ENCODE measurements at places on chromosomes 7 and 10.
A peak's percentile ranks its signal among the peaks of the same experiment; 100 is the strongest.

GRCh38 chr10:93288679-93289634, 193.2 kb downstream of the MYOF start:
- peak; percentile 41 for DNase-seq

DNA sequence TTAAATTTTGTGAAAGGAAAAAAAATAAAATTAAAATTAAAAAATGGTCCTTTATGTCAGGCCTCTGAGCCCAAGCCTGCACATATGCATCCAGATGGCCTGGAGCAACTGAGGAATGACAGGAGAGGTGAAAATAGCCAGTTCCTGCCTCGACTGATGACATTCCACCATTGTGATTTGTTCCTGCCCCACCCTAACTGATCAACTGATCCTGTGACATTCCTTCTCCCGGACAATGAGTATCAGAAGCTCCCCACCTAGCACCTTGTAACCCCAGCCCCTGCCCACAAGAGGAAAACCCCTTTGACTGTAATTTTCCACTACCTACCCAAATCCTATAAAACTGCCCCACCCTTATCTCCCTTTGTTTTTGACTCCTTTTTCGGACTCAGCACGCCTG, 972.2 kb upstream of the GHITM start:
- DNase-seq = no peak

- DNase-seq = no peak
Observed at GRCh38 chr10:6204063-6204340, 1.3 kb downstream of the PFKFB3 start.

DNA sequence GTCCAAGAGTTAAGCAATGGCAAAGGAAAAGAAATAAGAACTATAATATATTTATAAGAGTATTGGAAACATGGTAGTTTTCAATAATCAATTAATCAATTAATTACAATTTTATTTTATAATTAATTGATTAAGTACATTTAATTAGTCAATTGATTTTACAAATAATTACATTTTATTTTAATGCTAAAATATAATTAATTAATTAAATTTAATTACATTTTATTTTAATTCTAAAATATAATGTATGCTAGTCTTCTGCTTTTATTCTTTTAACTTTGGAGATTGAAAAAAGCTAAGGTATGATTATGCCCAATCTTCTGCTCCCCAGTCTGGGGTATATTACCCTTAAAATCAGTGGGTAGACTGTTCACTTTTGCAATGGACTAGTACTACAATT, 686.8 kb upstream of the LRRTM3 start:
- DNase-seq = no peak

- DNase-seq = no peak
Observed at GRCh38 chr7:42611289-42611928, 300.5 kb downstream of the C7orf25 start.

DNA sequence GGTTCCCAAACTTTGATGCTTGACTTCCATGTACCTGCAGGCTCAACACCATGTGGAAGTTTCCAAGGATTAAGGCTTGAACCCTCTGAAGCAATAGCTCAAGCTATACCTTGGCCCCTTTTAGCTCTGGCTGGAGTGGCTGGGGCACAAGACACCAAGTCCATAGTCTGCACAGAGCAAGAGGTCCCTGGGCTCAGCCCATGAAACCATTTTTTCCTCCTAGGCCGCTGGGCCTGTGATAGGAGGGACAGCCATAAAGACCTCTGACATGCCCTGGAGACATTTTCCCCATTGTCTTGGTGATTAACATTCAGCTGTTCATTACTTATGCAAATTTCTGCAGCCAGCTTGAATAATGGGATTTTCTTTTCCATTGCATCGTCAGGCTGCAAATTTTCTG, 14.4 kb downstream of the DGKI start:
- no peak for DNase-seq
